ENCODE measurements at places on chromosomes 16 and 17.

DNA sequence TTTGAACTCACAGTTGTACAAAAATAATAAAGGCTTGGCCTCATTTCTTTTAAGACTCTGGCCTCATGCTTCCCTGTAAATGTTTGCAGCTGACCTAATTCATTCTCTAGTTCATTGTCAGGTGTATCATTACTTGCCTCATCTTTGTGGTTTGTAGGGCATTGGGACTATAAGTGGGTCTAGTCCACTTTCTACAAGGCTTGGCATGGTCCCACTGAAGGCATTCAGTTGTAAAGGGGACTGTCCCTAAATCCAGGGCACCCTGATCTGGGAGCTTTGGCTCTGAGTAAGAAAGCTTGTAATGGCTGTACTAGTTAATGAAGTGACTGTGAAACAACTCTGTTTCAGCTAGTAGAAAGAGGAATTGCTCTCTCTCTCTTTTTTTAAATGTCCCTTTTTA, 2.7 kb downstream of the KCTD2 start:
- DNase-seq, result no peak

DNA sequence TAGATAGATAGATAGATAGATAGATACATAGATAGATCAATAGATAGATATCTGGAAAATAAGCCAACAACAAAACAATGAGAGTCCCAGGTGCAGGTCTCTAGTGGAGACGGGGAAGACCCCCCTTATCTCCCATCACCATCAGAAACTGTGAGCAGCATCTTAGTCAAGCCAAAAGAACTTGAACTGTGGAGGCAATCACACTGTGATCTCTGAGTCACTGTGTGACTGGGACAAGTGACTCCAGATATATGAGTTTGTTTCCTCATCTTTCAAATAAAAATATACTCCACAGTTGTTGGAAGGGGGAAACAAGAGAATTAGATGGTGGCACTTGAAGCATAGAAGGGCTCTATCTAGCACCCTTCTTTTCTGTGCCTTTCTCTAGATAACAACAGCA, 42.1 kb downstream of the NOG start:
- no peak for DNase-seq

GRCh38 chr16:1766231-1766630, 5.1 kb downstream of the NME3 start:
- no peak for DNase-seq

DNA sequence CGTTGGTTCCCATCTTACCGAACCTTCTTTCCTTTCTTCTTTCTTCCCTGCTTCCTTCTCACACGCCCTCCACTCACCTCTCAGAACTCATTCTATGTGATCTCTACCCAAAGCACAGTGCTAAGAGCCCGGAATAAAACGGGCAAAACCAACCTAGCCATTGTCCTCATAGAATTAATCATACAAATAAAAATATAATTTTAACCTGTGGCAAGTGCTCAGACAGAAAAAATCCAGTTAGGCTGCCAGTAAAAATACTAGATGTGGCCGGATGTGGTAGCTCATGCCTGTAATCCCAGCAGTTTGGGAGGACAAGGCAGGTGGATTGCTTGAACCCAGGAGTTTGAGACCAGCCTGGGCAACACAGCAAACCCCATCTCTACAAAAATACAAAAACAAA, 27.0 kb downstream of the BMERB1 start:
- DNase-seq, result no peak

DNA sequence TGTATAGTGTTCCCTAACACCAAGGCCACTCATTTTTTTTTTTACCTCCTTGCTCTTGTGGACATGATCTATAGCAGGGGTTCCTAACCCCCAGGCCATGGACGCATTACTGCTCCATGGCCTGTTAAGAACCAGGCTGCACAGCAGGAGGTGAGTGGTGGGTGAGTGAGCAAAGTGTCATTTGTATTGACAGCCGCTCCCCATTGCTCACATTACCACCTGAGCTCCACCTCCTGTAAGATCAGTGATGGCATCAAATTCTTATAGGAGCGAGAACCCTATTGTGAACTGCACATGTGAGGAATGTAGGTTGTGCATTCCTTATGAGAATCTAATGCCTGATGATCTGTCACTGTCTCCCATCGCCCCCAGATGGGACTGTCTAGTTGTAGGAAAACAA, 342.0 kb downstream of the SOX9 start:
- DNase-seq, result no peak

DNA sequence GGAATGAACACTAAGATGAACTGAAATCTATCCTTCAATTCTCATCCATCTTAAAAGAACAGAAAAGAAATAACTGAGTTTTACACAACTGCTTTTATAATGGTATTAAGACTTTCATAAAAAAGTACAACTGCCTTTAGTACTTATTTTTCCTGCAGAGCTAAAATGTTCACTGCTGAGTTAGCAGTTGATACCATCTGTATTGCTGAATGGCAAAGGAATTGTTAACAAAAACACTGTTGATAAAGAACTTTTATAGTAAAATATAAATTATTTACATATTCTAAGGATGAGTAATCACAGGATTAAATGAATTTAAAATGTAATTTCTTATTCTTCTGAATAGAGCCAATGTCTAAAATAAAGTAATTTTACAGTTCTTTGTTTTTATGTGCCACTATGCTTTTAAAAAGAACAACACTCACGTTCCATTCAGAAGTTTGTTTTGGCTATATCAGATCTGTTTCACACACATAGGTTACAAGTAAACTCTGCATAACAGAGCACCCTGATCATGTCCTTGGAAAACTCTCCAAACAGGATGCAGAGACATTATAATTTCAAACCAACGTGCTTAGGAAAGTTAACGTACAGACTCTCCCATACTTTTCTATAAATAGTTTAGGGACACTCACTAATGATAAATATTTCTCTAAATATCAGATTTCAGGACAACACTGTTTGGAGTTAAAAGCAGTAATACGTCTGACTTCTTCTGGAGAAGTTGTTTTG, 151.1 kb downstream of the ITFG1 start:
- DNase-seq, result no peak

DNA sequence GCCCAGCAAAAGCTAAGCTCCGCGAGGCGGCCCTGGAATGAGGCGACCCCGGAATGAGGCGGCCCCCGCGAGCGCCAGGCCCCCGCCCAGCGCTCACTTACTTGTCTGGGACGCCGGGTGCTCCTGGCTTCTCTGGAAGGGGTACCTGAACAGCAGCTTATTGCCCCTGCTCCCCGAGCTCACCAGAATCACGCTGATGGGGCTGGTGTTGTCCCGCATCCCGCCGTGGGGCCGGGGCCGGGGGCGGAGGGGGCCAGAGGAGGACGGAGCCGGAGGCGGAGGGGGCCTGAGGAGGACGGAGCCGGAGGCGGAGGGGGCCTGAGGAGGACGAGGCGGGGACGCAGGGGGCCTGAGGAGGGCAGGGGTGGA, 440 bp downstream of the NPRL3 start:
- DNase-seq, result peak; percentile 23

DNA sequence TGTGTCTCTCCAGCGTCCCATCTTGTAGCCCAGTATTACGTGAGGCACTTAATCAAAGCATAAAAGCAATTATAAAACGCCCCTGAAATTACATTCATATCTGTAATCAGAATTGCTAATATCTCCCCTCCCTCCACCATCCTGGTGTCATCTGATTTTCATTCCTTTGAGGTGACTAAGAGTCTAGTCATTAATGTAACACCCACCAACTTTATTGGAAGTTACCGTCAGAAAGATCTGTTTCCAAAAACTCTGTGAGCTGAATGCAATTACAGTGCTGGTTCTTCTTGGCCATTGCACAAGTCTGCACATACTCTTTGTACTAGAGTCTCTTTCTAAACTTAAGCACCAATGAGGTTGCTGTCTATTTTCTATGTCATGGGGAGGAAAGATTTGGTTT, 12.5 kb upstream of the MAF start:
- no peak for DNase-seq

DNA sequence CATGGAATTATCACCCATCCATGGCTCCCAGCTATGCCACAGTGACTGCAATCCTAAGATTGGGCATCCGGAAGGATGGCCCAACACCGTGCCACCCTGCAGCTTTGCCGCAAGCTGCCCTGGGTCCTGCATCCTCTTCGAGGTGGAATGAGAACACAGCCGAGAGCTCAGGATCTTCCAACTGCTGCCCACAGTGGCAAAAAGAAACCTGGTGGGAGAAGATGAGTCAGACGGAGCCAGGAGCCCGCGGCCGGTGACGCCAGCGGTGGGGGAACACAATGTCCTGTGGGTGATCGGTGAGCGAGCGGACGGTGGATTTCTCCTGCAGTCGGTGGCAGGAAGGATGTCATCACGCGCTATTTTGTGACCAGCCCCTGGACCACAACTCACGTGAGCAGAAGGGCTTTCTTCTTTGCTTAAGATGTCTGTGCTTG, 20.1 kb downstream of the CD7 start:
- peak; percentile 83 for DNase-seq

DNA sequence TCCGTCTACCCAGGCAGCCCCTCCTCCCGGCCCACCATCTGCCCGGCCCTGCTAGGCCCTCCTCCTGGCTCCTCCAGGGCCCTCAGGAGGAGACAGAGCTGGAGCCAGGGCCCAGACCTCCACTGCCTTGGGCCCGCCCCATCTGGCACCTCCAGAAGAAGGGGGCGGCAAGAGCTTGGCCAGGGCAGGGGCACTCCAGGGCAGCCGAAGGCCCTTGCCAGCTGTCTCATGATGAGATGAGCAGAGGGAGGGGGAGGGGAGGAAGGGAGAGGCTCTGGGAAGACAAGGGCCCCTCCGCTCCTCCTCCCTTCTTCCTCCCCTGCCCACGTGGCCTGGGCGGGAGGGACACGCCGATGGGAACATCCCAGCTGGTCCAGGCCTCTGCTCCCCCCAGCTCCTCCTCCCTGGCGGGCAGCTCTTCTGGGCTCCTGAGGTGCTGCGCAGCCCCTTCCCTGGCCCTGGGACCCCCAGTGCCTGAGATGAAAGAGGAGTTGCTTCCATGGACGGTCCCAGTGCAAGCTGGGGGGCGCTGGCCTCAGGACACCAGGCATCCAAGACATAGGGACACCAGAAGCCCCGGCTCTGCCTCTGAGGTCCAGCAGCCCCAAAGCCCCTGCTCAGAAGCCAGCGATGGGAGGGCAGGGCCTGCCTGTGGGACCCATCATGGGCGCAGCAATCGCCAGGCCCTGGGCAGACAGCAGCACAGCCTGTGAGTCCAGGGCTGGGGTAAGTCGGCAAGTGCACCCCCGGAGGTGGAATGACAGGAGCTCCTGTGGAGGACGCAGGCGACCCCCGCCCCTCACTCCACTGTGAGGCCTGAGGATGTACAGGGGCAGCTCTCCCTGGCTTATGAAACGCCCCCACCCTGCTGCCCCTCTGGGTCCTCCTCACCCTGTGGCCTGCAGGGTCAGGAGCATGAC, 23.6 kb upstream of the ENPP7 start:
- no peak for DNase-seq

DNA sequence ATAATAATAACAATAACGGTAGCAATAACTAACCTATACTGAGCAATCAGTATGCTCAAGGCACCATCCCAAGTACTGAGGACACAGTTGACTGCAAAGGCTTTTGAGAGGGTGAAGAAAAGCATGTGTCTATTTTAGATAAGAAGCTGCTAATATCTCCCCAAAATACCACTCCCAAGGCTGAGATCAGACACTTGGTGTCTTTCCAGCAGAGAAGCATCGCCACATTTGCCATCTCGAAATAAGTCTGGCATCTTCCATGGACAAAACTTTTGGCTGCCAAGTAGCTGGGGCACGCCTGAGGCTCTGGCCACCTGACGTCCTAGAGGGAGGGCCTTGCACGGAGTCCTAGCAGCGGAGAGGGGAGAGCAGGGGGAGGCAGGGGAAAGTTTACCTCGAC, 39.0 kb downstream of the ZNF423 start:
- no peak for DNase-seq

DNA sequence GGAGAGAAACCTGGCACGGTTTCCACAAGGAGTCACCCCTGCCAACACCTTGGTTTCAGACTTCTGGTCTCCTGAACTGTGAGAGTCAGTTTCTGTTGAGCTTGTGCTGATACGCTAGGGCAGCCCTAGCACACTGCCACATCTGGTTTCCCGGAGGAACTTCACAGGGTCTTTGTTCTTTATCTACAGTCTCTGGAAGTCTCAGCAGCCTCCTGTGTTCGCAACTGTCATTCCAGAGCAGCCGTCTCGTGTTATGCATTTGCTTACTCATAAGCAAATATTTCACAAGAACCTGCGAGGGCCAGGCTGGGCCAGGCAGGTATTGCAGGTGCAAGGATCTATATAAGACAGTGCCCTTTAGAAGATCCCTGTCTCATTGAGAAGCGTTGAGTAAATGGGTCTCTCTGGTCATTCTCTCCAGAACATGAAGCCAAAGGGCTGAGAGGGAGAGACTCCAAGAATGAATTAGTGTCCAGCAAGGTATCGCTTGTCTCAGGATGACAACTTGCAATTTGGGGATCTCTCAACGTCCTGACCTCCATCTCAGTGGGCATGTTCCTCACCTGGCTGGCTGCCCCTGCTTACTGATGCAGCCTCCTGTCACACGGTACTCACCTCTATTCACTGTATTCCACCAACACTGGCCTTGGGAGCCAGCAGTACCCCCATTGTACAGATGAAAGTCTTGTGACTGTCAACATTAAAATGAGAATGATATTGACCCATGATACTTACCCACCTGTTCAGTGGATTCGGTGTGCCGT, 141.2 kb downstream of the WWOX start:
- DNase-seq, result no peak

DNA sequence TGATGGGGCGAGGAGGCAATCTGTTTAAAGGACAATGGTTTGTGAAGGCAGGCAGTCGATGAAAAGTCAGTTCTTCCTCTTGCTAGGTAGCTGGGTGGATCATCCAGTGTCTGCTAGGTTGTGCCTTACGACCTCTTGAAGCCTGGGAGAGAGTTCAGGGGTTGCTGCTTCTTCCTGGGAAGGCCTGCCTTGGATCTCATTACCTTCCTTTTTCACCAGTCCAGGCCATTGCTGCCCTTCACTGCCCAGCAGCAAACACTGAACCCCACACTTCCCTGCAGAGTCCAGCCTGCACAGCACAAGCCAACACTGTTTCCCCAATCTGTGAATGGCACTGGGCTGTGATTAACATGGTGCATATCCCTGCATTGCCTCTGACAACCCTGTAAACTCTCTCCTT, 24.7 kb downstream of the HS3ST2 start:
- DNase-seq, result no peak

DNA sequence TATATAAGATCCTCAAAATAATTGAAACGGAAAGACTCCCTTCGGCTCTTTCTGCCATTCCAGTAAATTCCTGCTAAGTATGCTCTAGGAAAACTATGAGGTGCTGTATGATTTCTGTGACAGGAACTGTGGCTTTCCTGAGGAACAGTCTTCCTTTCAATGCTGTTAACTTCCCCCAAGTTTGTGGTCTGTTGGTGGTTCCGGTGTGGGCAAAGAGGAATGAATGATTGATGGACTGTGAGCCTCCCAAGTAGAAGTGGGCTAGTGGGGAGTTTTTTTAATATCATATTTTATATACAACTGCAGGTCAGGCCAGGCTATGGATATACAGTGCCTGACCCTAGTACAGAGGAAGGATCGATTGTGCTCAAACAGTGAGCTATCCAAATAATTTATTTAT, 560.7 kb upstream of the RBFOX1 start:
- no peak for DNase-seq

Measured in CD4-positive, alpha-beta T cell treated with Interleukin-12 subunit alpha and Interleukin-12 subunit beta, for 1 hour (primary cell).